ENCODE measurements at places on chromosomes 16 and 17.

DNA sequence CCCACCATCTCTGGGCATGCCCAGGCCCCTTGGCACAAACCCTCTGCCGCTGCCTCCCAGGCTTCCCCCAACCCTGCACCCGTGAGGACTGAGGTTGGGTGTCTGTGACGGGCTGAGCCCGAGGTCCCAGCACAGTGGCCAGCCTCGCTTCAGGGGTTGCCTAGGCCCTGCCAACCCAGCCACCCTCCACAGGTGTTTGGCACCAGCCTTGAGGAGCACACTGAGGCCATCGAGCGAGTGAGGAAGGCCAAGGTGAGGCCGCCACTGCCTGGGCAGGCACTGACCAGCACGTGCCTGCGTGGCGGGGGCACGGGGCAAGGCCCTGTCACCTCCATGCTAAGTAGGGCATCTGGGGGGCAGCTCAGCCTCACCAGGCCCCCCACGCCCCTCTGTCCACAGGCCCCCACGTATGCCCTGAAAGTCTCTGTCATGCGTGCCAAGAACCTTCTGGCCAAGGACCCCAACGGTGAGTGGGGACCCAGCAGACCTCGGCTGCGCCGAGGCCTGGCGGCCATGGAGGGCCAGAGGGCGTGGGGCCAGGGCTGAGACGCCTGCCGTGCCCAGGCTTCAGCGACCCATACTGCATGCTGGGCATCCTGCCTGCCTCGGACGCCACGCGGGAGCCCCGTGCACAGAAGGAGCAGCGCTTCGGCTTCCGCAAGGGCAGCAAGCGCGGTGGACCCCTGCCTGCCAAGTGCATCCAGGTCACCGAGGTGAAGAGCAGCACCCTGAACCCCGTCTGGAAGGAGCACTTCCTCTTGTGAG lies 7.5 kb downstream of the BAIAP3 start:
- DNase-seq = no peak

DNA sequence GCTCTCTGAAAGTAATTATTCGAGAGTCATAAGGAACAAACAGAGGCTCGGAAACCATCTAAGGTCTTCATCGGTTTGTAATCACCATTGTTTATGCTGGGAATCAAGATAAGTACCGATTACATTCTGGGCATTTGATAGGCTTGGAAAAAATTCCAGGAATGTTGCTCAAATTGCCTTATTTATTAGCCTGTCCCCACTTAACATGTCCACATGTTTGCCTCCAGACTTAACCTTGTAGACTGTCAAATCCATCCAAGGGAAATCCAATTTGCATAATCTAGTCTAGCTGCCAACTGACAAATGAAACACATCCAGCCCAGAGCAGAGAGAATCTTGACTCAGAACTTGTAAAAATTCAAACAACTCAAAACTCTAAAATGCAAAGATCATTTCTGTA lies 51.3 kb upstream of the TMC5 start:
- DNase-seq = no peak

DNA sequence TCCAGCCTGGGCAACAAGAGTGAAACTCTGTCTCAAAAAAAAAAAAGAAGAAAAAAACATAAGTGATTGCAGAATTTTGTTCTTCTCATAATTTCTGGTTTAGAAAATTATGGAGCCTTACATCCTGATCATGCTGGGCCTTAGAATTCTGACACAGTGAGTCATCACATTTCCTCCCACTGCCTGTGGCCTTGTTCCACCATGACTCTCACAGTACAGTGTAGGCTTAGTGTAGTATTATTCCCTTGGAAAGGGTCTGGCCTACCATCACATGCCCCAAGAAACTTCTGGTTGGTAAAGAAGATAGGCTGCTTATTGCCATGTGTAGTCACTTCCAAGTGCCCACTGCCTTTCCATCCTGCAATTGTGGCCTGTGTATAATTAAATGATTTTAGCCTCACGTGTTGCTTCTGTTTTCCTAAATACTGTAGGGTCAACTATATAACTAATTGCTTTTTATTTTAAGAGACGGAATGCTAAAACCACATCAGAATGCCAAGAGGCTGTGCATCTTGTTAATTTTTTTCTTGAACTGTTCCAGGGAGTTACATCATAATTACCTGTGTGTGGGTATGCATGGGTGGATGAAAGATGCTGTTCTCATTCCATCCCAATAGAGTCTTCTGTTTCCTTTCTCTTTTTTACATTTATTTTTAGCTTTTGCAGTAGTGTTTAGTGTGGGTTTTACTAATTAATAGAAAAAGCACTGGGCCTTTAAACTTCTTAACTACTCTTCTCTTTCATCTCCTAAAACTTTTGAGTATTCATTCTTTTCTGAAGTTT lies 25.9 kb downstream of the OGFOD1 start:
- no peak for DNase-seq

GRCh38 chr17:9628509-9628908 lies 16.8 kb upstream of the USP43 start:
- DNase-seq = no peak

DNA sequence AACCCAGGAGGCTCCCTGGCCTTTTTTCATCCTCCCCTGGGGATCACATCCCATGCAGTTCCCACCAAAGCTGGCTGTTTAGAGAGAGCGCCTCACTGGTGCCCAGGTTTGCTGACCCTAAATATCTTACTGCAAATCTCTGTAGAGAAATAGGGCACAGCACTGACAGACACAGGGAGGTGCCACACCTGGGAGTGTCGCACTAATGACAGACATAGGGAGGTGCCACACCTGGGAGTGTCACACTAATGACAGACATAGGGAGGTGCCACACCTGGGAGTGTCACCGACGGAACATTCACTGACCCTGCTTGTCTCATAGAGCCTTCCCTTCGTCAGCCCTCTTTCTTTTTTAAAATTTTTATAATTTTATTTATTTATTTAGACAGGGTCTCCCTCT lies 25.6 kb downstream of the UNK start:
- no peak for DNase-seq

Measured in stimulated activated CD4-positive, alpha-beta T cell treated with anti-CD3 and anti-CD28 coated beads, Interleukin-12 subunit alpha, Interleukin-12 subunit beta, amount 100 ng/mL, for 24 hours (primary cell).